Gastrocnemius medialis (tissue), 4 donors: ENCODE measurements at places on chromosomes 5 and 9. TPM values are rescaled to one million over a fixed set of nuclear protein-coding genes. Genes with fewer than 3 reads are reported as not detected.
A peak's percentile ranks its signal among the peaks of the same experiment; 100 is the strongest.

The UBAP1 gene
- 95.6 TPM for total RNA-seq

The MARVELD2 gene
- total RNA-seq = 0.16 TPM

The CCIN gene
- not detected for total RNA-seq

DNA sequence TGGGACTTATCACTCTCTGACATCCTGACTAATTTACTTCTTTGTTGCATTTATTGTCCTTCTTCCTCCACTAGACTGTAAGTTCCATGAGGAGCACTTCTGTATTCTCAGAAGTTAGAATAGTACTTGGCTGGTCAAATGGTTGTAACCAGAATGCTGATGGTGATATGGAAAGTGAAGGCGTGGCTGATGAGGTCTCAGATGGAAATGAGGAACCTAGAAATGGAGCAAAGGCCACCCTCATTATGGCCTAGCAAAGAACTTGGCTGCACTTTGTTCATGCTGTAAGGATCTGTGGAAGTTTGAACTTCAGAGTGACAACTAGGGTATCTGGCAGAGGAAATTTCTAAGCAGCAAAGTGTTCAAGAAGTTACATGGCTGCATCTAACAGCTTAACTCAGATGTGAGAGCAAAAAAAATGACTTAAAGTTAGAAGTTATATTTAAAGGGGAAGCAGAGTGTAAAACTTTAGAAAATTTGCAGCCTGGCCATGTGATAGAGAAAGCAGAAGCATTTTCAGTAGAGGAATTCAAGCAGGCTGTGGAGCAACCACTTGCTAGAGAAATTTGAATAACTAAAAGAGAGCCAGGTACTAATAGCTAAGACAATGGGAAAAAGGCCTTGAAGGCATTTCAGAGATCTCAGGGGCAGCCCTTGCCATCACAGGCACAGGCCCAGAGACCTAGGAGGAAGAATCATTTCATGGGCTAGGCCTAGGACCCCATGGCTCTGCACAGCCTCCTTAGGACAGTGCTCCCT, 14.9 kb upstream of the SLC22A5 start:
- H3K4me3 ChIP-seq = no peak overlapping the region
- peaks cover 14% of the 10 kb centered on the region for H3K4me1 ChIP-seq
- no peak overlapping the region for H3K27ac ChIP-seq
- no peaks in the 10 kb centered on the region for H3K27me3 ChIP-seq

DNA sequence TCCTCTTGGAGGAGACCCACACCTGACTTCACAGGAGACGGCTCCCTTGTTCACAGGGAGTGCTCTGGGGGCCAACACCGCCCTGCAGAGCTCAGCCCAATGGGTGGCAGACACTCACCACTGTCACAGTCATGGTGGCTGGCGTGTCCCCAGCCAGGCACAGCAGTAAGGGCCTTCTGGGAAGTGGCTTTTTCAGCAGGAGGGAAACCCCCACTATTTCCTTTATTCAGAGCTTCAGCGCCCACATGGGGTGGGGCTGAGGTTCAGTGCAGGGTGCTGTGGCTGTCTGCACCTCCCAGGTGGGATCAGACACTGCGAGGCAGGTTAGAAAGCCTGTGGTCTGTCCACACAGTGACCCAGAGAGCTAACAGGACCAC, 3.6 kb upstream of the SNAPC4 start:
- DNase-seq = no peak
- H3K4me1 ChIP-seq = peaks cover 17% of the 10 kb centered on the region
- H3K27me3 ChIP-seq = no peaks in the 10 kb centered on the region
- no peaks in the 10 kb centered on the region for H3K36me3 ChIP-seq

DNA sequence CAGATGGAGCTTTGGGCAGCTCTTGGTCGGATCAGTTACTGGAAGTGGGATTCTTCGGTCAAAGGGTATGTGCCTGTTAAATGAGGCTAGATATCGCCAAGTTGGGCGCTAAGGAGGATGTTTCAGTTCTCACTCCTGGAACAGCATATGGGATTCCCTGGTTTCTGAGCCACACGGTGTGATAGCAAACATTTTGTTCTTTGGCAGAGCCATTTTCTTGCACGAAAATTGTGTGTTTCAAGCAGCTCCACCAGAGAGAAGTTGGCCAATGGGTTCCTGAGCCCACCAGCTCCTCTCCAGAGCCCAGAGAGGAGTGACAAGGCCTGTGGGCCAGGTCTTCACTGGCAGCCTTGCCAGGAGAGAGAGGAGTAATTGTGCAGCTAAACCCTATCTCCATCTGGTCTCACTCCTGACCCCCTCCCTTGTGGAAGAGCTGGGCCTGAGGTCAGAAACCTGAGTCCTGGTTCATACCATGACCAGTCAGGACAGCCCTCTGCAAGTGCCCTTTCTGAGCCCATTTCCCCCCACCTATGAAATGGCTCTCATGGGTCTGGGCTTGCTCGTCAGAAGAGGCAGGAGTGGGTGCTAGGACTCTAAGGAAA, 10.7 kb upstream of the SLC6A7 start:
- DNase-seq = no peak
- H3K4me1 ChIP-seq = peaks cover 23% of the 10 kb centered on the region
- peak overlapping the region; percentile 95 for H3K27ac ChIP-seq
- no peaks in the 10 kb centered on the region for H3K36me3 ChIP-seq

DNA sequence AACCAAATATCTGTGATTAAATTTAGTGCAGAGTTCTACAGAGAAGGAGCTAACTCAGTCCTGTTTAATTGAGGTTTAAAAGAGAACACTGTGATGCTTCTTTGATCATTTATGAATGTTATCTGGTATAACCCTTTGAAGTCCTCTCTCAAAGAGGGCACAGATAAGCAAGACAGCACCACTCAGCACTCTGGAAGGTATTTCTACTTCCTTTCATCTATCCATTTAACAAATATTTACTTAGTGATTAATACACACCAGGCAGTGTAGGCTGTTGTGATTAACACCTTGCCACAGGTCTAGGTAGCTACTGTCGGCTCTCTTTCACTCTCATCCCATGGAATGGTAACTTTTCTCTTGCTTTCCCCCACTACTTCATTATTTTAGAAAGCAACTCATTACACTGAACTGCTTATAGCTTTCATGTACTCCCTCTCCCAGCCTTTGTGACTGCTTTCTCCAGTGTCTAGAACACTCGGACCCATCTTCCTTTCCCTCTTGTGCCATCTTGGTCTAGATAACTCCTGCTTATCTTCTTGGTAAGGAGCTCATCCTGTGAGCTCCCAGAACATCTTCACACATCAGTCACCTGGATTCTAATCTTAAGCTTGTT, 54.7 kb downstream of the GLDC start:
- DNase-seq = no peak
- H3K36me3 ChIP-seq = no peaks in the 10 kb centered on the region
- H3K27me3 ChIP-seq = no peaks in the 10 kb centered on the region
- no peaks in the 10 kb centered on the region for H3K4me1 ChIP-seq

DNA sequence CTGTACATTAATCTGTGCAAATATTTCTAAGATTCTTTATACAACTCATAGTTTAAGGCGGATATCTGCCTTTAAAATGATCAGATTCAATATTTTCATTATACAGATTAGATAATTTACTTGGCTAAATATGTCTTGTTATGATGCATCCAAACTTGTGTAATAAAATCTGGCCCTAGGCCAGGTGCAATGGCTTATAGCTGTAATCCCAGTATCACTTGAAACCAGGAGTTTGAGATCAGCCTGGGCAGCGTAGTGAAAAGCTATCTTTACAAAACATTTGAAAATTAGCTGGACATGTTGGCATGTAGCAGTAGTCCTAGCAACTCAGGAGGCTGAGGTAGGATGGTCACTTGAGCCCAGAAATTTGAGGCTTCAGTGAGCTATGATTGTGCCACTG, 2002.2 kb upstream of the ACO1 start:
- no peaks in the 10 kb centered on the region for H3K4me1 ChIP-seq
- H3K4me3 ChIP-seq = no peak overlapping the region
- DNase-seq = no peak
- H3K27ac ChIP-seq = no peak overlapping the region
- no peaks in the 10 kb centered on the region for H3K36me3 ChIP-seq
- H3K27me3 ChIP-seq = no peaks in the 10 kb centered on the region

- no peak for DNase-seq
- no peaks in the 10 kb centered on the region for H3K4me1 ChIP-seq
- no peak overlapping the region for H3K4me3 ChIP-seq
- no peaks in the 10 kb centered on the region for H3K36me3 ChIP-seq
- no peak overlapping the region for H3K27ac ChIP-seq
These were observed 471.8 kb downstream of the KIF4B start for GRCh38 chr5:155485386-155485785.

DNA sequence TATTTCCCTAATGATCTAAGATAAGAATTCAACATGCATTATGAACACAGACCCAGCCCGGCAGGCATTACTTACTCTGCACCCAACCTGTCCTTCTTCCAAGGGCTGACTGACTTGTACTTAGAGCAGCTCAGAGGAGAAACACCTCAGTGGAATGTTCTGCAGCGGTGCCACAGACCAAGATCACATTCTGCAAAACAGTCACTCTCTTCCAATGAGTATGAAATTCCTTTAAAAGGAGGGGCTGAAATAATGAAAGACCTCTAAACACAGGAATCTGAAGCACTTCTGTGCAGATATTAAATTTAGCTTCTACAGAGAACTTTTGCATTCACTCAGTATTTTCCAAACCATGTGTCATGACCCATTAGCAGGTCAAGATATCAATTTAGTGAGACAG, 172.9 kb downstream of the ZDHHC21 start:
- no peaks in the 10 kb centered on the region for H3K27me3 ChIP-seq
- no peak for DNase-seq
- no peaks in the 10 kb centered on the region for H3K36me3 ChIP-seq
- H3K4me3 ChIP-seq = no peak overlapping the region
- H3K4me1 ChIP-seq = peaks cover 5% of the 10 kb centered on the region

DNA sequence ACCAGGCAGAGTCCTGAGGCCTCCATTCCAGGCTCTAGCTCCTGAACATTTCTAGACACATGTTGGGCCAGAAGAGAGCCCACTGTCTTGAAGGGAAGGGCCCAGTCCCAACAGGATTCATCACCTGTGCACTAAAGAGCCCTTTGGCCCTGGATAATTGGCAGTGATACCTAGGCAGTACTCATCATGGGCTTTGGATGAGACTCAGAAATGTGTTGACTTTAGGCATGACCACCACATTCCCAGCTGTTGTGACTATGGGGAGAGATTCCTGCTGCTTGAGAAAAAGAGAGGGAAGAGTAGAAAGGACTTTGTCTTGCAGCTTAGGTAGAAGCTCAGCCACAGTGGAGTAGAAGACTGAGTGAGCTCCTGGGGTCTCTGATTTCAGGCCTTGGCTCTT, 138.4 kb upstream of the DAPK1 start:
- no peak overlapping the region for H3K4me3 ChIP-seq
- no peaks in the 10 kb centered on the region for H3K27me3 ChIP-seq
- DNase-seq = no peak
- no peak overlapping the region for H3K27ac ChIP-seq

- peak overlapping the region; percentile 40 for H3K27ac ChIP-seq
- no peaks in the 10 kb centered on the region for H3K27me3 ChIP-seq
- DNase-seq = no peak
These were observed 91.6 kb downstream of the CFAP90 start for GRCh38 chr5:7759257-7759871.

GRCh38 chr5:14884062-14884612, 12.6 kb upstream of the ANKH start:
- no peak overlapping the region for H3K27ac ChIP-seq
- no peak for DNase-seq
- no peak overlapping the region for H3K4me3 ChIP-seq
- no peaks in the 10 kb centered on the region for H3K36me3 ChIP-seq
- H3K27me3 ChIP-seq = no peaks in the 10 kb centered on the region
- H3K4me1 ChIP-seq = peaks cover 8% of the 10 kb centered on the region

DNA sequence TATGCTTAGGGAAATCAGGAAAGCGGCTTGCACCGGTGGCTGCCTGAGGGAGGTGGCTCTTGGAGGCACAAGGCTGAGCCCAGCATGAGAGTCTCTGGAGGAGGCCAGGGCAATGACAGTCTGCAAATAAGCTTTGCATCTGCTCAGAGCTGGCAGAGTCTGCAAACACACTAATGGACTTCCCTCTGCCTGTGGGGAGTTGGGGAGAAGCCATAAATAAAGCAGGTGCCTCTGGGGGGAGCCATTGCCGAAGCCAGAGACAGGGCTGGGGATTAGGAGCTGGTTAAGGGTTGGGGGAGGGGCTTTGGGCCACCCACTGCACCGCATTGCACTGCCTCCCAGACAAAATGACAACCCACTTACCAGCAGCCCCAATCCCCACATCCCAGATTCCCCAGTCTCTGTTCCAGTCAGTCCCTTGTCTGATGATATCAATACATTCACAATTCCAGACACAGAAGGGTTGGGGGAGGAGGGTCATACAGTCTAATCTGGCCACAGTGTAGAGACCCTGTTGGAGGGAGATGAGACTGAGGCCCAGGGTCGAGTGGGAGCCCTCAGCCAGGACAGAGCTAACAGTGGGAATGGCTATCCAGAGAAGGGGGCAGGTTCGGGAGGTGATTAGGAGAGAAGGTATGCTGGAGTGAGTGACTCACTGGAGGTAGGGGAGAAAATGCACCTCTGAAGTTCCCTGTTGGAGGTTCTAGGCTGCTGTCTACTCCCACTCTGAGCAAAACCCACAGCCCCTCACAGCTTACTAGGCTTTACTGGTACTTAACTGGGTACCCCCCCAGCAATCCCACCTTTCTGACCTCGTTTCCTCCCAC, 53.7 kb downstream of the PAX5 start:
- no peak overlapping the region for H3K27ac ChIP-seq
- H3K4me3 ChIP-seq = no peak overlapping the region
- DNase-seq = no peak
- no peaks in the 10 kb centered on the region for H3K4me1 ChIP-seq
- H3K27me3 ChIP-seq = peaks cover 17% of the 10 kb centered on the region
- no peaks in the 10 kb centered on the region for H3K36me3 ChIP-seq

GRCh38 chr9:124725068-124725452, 46.1 kb downstream of the NR6A1 start:
- no peaks in the 10 kb centered on the region for H3K36me3 ChIP-seq
- DNase-seq = no peak
- H3K27me3 ChIP-seq = no peaks in the 10 kb centered on the region
- H3K4me1 ChIP-seq = peaks cover 9% of the 10 kb centered on the region
- no peak overlapping the region for H3K4me3 ChIP-seq

- no peaks in the 10 kb centered on the region for H3K36me3 ChIP-seq
- no peak overlapping the region for H3K27ac ChIP-seq
- no peak overlapping the region for H3K4me3 ChIP-seq
- H3K4me1 ChIP-seq = no peaks in the 10 kb centered on the region
These were observed 322.9 kb upstream of the RPS23 start for GRCh38 chr5:82601077-82601476.

DNA sequence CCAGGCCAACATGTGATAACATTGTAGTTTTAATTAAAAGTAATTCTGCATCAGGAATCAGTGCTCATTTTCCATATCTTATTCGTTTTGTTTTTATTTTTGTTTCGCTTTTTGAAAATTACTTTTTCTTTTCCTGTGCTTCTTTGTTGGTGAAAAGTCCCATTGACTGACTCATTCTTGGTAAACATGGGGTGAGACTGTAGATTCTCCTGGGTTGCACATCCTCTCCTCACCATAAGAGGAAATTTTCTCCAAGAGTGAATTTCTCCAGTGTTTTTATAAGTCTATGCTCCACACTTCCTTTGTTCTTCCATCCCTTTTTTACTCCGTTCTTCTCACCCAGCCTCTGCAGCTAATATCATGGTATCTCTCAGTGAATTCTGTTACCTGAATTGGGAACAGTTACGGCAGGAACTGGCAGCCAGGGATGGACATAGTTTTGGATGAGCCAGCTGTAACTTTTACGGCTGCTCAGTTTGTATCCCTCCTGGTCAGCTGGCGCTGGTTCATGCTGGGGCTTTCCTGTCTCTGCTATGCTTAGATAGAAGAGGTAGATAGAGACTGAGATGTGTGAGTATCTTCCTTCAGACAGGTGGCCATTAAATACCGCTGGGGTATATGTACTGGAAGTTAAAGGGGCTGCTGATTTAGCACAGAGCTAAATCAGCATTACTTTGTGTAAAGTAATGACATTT, 80.0 kb downstream of the MAN2A1 start:
- H3K27me3 ChIP-seq = no peaks in the 10 kb centered on the region
- H3K4me1 ChIP-seq = peaks cover 27% of the 10 kb centered on the region
- H3K36me3 ChIP-seq = no peaks in the 10 kb centered on the region
- no peak overlapping the region for H3K4me3 ChIP-seq
